Suppressor macrophage treated with lipopolysaccharide for 1 hour (primary cell): ENCODE measurements at places on chromosomes 1 and 21.

- no peak for DNase-seq
Observed at GRCh38 chr1:178267646-178268094, 173.8 kb downstream of the RASAL2 start.

- peak; percentile 51 for DNase-seq
Observed at GRCh38 chr1:163410073-163410999, 88.6 kb downstream of the NUF2 start.

DNA sequence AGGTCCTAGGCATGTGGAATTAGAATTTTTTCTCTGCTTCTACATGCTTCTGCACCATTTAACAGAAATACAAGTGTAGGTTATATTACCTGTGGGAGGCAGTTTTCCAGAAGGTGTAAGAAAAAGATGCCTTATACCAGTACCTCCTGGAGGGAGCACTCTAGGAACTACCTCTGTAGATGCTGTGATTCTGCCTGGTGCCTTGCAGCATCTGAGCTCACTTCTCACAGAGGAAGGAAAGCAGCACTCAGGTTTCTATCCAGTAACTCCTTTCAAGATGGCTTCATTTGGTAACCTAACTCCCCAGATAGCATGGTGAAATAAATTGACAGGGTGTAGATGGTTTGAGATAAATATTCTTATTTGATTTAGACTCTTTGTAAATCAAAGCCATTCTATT is 50.3 kb downstream of the GIPC2 start:
- DNase-seq: no peak

- DNase-seq: no peak
Observed at GRCh38 chr1:175415129-175415712, 222.6 kb upstream of the KIAA0040 start.

DNA sequence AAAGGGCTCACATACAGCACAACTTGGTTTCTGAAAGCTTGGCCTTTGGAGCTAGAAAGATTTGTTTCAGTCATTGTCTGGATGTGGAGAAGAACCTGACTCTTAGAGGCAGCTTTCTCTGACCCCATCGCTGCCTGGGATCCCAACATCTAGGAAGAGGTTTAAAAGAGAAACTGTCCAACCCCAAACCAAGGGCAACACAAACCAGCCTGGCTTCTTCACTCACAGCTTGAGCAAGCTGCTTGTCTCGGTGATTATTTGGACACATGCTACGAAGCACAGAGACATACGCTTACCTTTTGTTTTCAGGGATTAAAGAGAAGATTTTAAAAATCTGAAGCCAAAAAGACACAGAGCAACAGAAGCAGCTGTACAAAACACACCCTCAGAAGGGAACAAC is 109.8 kb downstream of the ETS2 start:
- DNase-seq: no peak

DNA sequence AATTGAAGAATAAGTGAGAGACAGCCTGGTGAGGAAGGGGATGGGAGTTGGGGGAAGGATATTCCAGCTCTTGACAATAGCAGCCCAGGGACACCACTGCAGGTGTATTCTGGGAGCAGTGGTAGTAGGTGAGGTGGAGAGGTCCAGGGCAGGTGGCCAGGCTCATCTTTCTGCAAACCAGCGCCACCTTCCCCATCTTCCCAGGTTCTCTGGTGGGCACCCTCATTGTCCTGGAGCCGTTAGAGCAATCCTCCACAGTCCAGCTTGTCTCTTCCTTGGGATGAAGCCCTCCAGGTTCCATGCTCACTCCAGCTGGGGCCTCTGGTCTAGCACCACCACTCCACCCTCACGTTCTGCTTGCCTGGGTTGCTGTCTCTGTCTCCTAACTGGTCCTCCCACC is 97.0 kb downstream of the IER5 start:
- no peak for DNase-seq

DNA sequence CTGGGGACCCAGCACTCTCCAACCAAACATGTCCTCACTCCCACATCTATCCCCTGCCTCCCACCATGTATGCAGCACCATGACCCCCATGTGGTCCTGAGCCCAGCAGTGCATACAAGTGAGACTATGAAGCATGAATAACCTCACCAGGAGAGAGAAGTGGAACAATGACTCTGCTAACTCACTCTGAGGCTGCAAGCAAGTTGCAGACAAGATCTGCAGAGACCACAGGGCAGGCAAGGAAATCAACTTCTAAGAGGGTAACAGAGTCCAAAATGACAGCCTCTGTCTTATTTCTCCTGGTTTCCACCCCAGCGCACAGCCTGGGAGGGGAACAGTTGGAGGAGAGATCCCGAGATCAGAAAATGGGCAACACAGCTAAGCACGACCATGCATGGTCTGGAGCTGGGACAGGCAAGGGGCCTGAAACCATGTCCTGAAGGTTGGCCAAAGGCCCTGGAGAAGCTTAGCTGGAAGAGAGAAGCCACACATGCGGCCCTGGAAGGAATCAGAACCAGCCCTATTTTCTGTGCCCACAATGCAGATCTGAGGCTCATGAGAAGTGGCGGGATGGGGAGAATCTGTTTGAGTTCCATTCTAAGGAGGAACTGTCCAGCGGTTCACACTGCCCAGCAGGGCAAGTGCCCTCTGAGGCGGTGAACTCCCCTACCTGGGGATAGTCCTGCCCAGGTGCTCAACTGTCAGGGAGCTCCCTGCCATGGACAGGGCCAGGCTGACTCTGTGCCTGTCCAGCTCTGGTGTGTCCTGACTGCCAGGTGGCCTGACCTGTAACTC is 12.5 kb upstream of the REN start:
- no peak for DNase-seq

GRCh38 chr1:152458384-152459185 is 44.5 kb upstream of the CRNN start:
- peak; percentile 90 for DNase-seq

DNA sequence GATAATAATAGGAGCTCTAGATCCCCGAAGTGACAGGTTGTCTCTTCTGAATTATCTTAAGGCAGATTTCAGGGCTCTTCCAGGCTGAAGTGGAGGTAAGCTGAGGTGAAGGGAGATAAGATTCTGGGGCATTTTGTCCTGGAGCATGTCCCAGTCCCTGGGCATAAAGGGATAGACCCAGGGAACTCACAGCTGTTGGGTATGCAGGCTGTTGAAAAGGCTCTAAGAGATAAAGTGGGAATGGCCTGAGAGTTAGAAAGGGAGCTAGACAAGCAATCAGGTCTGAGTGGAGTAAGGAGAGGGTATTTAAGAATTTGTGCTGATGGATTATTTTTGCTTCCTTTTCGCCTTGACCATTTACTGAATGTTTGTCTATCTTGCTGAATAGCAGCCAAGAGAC is 123.7 kb downstream of the NOS1AP start:
- DNase-seq: no peak

DNA sequence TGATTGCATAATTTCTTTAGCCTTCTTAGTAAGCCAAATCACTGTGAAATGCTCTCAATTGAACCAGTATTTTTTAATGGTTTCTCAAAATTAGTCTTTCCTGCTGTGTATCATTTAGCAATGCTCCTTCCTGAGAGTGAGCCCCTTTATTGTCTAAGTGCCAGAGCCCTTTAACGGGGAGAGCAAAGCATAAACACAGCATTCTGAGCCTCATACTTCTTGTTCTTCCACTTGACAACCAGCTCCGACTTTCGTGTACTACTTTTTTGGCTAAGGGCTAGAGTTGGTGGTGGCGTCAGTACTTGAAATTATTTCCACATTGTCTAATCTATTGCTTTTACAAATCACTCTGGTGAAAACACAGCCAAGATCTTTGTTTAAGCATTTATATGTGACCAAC is 299.0 kb downstream of the TPR start:
- DNase-seq: no peak

- no peak for DNase-seq
Observed at GRCh38 chr1:9183898-9184297, 50.7 kb upstream of the H6PD start.

GRCh38 chr1:55484173-55484572 is 269.0 kb upstream of the USP24 start:
- DNase-seq: no peak

DNA sequence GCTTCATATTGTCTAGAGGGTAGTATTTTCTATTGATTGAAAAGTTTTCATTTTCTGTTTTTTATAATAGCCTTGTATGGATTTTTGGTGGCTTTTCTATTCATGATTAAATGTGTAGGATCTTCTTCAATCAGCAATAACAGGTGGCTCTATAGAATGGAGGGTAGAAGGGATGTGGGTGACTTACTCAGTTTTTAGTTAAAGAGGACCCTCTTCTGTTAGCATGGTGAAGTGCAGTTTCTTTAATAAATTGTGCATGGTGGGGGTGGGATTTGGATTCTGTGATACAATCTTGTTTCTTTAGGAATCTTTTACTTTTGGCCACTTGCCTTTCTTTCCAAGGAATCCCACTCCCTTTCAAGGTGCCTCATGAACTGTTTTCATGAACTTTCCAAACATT is 64.7 kb downstream of the SLC35A3 start:
- peak; percentile 7 for DNase-seq

DNA sequence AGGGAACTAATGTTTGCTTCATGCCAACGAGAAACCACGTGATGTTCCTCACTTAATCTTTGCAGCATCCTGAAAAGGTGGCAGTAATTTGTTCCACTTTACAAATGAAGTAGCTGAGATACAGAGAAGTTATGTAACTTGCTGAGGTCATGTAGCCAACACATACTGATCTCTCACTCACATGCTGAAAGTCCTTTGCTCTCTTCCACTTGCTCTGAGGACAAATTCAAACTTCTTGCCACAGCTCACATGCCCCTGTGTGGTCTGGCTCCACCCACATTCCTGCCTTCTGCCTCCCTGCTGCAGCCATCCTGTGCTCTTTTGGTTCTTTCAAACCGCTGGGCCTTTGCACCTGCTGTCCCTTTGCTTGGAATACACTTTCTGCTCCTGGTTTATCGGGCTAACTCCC is 55.4 kb downstream of the TMCO4 start:
- DNase-seq: no peak

GRCh38 chr1:7120863-7121621 is 335.8 kb downstream of the CAMTA1 start:
- DNase-seq: peak; percentile 14

GRCh38 chr1:77888781-77889642 is 588 bp downstream of the NEXN start:
- DNase-seq: peak; percentile 22

GRCh38 chr1:14120895-14121294 is 420.9 kb downstream of the PRDM2 start:
- peak; percentile 58 for DNase-seq

DNA sequence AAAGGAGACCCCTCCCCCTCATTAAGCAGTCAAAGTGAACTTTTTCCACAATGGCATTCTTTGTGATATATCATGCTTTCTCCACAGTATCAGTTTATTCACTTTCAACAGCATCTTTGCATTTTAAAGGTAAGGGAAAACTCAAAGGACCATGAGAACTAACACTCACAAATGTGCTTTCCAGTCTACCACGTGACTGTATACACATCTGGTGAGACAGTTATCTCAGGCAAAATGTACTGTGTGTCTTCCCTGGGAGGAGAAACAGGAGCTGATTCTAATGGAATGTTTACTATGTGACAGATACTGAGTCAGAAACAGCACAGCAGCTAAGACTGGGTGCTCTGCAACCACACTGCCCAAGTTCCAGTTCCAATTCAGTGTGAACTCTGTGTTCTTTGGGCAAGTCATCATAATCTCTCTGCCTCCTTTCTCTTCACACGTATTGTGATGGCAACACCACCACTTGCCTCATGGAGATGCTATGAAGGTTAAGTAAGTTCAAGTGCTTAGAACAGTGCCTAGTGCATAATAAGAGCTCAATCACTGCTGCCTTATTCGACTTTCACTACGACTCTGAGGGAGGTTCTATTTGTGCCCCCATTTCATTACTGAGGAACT is 79.0 kb downstream of the SLC45A1 start:
- peak; percentile 59 for DNase-seq

DNA sequence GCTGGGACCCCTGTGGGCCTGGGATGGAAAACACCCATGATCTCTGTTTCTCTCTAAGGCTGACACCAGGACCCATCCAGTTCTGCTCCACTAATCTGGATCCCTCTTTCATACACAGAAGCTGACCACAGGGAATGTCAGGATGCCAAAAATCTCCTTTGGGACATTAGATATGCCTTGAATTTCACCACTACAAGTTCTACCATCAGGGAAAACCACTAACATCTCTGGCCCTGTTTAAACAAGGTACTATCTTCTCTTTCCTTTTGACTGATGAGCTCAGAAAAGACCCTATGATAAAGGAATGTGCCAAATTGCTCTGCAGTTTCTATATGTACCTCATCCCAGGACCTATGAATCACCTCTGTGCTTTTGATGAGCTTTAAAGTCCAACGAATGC is 10.2 kb upstream of the PLXNA2 start:
- DNase-seq: no peak

DNA sequence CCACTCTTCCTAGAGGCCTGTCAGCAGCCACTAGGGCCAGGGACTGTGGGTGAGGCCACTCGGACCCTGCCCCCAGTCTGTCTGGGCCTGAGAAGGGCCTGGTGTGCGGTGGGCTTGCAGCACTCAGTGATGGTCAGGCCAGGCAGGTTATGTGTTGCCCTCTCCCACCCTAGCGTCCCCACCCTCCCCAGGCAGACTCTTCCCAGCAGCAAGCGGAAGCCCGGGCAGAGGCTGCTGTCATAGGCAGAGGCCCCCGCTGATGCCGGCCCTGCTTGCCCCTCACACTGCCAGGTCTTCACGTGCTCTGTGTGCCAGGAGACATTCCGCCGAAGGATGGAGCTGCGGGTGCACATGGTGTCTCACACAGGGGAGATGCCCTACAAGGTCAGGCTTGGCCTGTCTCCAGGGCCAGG is 6.6 kb downstream of the ZBTB48 start:
- no peak for DNase-seq

DNA sequence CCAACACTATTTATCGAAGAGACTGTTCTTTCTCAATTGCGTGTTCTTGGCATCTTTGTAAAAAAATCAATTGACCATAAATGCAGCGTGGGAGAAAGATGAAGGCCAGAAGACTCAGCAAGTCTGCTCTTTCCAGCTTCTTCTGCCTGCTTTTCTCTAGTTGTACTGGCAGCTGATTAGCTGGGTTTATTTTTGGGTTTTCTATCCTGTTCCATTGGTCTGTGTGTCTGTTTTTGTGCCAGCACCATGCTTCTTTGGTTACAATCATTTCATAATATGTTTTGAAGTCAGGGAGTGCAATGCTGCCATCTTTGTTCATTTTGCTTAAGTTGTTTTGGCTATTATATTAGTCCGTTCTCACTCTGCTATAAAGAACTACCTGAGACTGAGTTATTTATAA is 201.8 kb upstream of the B3GALT2 start:
- no peak for DNase-seq

DNA sequence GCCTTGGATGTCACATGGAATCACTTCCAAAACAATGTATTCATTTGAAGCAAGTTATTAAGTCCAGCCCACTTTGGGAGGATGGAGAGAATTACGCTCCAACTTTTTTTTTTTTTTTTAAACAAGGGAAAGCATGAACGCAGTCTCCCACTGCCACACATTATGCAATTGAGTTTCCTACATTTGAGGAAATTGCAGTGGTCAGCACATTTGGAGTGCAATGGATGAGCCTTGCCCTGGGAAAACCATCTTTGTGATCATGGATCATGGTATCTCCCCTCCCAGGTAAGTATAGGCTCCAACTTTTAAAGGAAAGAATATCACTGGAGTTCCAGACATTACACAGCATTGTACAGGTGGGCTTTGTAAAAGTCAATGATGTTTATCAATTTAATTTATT is 26.7 kb downstream of the MAP10 start:
- DNase-seq: no peak
